ENCODE measurements at places on chromosomes 5 and 9.
A peak's percentile ranks its signal among the peaks of the same experiment; 100 is the strongest.

GRCh38 chr9:134243778-134244467, 79.6 kb upstream of the RNU6ATAC start:
- no peak overlapping the region for H3K4me3 ChIP-seq
- H3K27ac ChIP-seq, result peak overlapping the region; percentile 27
- peaks cover 33% of the 10 kb centered on the region for H3K4me1 ChIP-seq

GRCh38 chr9:68949271-68950000, 64.5 kb downstream of the PRKACG start:
- no peak for DNase-seq
- no peak overlapping the region for H3K4me3 ChIP-seq
- peaks cover 25% of the 10 kb centered on the region for H3K4me1 ChIP-seq
- peaks cover 12% of the 10 kb centered on the region for H3K36me3 ChIP-seq

- DNase-seq, result peak; percentile 31
- no peak overlapping the region for H3K4me3 ChIP-seq
- H3K4me1 ChIP-seq, result no peaks in the 10 kb centered on the region
- no peaks in the 10 kb centered on the region for H3K36me3 ChIP-seq
These were observed 24.5 kb downstream of the C9orf152 start for GRCh38 chr9:110183208-110184145.

DNA sequence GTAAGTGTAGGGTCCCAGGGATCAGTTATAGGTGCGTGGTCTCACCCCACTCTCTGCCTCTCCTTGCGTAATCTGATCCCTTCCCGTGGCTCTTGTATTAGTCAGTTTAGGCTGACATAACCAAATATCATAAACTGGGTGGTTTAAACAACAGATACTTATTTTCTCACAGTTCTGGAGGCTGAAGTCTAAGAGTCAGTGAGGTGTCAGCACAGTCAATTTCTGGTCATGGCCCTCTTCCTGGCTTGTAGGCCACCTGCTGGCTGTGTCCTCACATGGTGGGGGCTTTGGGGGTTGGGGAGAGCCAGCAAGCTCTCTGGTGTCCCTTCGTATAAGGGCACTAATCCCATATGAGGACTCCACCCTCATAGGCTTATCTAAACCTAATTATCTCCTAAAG, 32.3 kb downstream of the CARTPT start:
- H3K36me3 ChIP-seq, result no peaks in the 10 kb centered on the region
- no peak overlapping the region for H3K27ac ChIP-seq
- H3K4me1 ChIP-seq, result no peaks in the 10 kb centered on the region
- no peak for DNase-seq
- H3K4me3 ChIP-seq, result no peak overlapping the region

DNA sequence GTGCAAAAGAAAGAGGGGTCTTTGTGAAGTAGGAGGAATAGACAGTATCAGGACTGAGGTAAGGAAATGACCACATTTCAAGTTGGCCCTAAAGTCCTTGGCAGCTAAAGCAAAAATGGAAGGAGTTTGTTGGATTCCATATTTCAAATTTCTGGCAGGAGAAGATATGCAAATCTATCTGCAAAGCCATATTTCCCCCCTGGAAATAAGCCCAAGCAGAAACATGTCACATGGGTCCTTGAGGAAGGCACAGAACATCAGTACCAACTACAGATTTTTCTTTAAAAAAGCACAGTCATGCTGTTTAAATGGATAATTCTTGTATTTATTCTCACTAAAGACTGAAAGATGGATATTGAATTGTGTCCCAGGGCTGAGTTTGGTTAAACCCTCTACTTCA, 323.0 kb downstream of the TRIM32 start:
- H3K27me3 ChIP-seq, result no peaks in the 10 kb centered on the region
- no peak overlapping the region for H3K4me3 ChIP-seq
- H3K27ac ChIP-seq, result no peak overlapping the region
- no peaks in the 10 kb centered on the region for H3K36me3 ChIP-seq
